ENCODE measurements at places on chromosomes 4 and X. TPM values are rescaled to one million over a fixed set of nuclear protein-coding genes. Genes with fewer than 3 reads are reported as not detected.

The RAB39B gene
- total RNA-seq: not detected

The OPHN1 gene
- 4.7 TPM for total RNA-seq

The PRRG1 gene
- 6.9 TPM for total RNA-seq

The BEND2 gene
- not detected for total RNA-seq

The PNMA6F gene
- total RNA-seq: not detected

The PRR32 gene
- not detected for total RNA-seq

The DUSP9 gene
- total RNA-seq: 0.76 TPM

The NPY5R gene
- total RNA-seq: not detected

The KLHL4 gene
- total RNA-seq: 0.08 TPM

The SPANXN5 gene
- total RNA-seq: not detected

The SHROOM4 gene
- 1.7 TPM for total RNA-seq

- ATAC-seq: peak; percentile 47
Measured at GRCh38 chrX:29555465-29556091, 659.8 kb upstream of the MAGEB2 start.

- ATAC-seq: no peak
Measured at GRCh38 chr4:14168919-14169318, 541.4 kb upstream of the BOD1L1 start.

DNA sequence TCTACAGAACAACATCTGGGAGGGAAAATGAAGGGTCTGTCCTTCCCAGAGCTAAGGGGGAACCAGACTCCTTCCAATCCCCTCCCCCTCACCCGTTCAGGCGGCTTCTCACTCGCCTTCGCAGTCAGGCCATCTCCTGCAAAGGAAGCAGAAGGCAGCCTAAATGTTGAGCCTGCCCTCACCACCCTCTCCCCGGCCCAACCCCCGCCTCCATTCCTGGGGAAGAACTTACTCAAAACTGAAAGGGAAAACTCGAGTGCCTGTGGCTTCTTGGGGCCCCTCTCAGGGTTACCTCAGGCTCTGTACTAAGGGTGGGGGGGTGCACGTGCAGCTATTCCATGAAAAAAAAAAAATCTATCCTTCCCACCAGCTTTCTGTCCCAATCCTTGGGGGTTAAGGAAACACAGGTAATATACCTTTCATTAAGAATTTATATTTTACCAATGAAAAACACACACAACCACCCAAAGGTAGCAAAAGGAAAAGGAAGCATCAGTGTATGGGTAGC is 2.4 kb downstream of the ZMYM3 start:
- no peak for ATAC-seq

DNA sequence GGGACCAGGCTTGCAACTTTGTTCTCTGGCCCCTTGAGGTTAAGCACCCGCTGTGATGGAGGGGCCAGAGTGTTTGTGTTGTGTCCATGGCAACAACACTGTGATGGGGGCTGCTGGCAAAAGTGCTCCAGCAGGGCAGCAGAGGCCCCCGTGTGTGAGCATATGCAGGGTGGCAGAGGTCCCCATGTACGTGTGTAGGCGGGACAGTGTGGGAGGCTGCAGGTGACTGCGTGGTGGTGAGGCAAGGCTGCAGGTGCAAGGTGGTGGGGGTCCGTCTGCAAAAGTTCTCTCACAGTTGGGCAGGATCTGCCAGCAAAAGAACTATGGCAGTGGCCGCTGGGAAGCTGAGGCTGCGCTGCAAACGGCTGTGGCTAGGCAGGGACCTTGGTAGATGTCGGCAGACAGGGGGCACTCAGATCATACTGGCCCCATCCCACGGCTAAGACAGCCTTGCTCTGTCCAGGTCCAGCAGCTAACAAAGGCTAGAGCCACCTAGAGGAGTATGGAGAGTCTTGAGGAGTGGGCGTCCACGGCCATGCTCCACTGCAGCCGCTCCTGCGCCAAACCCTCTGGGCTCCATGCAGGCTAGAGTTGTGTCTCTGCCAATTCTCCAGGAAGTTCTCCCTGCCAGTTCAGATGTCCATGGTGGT is 46.8 kb upstream of the PASD1 start:
- no peak for ATAC-seq

DNA sequence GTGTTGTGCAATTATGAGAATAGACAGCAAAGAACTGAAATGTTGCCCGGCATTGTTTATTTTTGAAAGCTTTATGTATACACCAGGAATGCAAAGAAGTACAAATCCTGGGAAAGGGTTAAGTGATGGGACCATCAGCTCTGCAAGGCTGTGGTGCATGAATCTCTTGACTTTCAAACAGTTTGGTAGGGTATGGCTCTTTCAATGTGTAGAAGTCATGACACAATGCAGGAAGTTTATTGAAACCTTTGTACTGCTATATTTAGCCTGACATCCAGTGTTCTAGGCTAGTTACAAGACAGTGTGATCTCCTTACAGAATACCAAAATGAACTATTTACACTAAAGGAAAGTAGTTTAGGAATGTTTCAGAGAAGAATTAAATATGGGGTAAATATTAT is 206.8 kb upstream of the HAND2 start:
- no peak for ATAC-seq

DNA sequence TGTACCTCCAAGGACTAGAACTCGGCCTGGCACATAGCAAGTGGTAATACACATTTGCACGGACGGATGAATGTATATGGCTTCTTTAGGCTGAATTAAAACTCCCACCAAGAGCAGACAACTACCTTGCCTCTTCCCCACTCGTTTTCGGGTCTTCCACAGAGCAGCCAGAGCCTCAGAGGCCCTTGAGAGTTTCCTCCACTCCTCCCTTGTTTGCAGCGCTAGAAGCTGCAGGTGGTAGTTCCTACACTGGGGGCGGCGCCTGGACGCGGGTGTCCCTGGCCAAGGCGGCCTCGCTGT is 10.2 kb upstream of the INTU start:
- no peak for ATAC-seq

- ATAC-seq: peak; percentile 97
Measured at GRCh38 chr4:172982151-172982590, 186.4 kb upstream of the GALNT7 start.

DNA sequence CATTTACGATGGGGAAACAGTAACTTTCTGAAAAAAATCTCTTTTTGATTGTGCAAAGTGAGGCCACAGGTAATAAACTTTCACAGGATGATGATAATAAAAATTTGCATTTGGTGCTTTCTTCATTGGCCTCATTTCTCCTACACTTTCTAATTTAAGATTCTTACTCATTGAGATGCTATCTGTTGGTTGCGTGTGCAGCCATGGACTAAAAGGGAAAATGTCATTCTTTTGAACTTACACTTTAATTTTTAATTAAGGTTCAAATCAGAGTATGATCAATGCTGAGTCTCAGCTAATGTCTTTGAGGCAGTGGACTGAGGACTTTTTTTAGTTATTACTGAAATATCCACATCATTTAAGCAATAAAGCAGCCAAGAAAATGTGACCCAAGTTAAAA is 87.6 kb downstream of the SEL1L3 start:
- no peak for ATAC-seq

DNA sequence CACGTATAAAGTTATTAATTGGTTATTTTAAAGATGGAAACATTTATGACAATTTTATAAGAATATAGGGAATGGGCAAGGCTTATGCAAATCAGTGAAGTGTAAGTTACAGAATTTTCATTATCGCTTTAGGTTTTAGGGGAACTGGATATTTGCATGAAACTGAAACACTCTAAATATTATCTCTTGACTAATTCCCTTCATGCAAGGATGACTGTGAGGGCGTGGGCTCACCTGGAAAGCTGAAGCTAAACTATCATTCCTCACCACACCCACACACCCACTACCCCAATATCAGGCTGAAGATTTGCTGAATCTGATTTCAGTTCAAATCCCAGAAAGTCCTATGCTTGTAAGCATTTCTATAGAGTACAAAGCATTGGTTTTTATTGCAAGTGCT is 81.7 kb upstream of the ARHGAP24 start:
- ATAC-seq: no peak

DNA sequence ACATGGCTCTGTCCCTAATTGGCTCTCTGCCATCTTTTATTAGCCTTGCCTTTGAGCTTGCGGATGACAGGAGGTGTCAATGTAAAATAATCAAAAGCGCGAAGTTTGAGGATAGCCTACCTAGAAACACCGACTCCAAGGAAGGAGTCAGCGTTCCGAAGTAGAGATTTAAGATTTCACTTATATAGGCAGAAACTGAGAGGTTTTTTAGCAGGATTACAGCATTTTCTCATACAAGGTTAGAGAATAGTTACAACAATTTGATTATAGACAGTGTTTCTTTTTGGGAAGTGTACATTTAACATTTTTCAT is 499 bp upstream of the NFXL1 start:
- ATAC-seq: no peak

DNA sequence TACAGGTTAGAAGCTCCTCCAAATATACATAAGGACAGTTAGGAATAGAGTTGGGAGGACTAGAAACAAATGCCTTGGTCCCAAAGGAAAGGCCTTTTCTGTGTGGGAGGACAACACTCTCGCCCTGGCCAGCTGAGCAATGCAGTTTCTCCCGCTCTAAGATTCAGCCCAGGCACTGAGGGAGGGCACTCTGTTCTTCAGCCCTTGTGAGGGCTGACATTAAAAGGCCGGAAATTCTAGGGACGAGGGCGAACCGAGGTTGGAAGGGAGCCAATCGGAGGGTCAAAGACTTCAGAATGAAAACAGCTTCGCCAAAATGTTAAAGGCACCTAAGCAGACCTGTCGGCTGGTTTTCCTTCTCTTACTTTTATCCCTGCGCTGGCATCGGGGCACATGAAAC is 2.9 kb upstream of the PTCHD1 start:
- ATAC-seq: no peak

GRCh38 chr4:123632693-123633030 is 236.1 kb downstream of the SPRY1 start:
- no peak for ATAC-seq

DNA sequence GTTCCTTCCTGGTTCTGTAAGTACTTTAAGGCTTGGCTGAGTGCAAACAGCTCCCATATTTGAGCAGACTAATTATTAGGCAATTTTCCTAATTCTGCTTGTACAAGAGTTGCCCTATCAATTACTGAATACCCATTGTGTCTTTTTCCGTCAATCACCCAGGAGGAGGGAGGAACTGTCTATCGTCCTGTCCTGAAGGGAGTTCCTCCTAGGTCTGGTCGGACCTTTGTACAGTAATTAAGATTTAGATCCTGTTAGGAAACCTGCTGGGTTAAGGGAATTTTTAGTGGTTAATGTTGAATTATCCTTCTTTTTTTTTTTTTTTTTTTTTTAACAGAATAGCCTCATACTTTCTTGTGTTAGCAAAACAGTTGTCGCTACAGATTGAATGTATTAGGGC is 130.1 kb downstream of the KDM6A start:
- ATAC-seq: no peak

DNA sequence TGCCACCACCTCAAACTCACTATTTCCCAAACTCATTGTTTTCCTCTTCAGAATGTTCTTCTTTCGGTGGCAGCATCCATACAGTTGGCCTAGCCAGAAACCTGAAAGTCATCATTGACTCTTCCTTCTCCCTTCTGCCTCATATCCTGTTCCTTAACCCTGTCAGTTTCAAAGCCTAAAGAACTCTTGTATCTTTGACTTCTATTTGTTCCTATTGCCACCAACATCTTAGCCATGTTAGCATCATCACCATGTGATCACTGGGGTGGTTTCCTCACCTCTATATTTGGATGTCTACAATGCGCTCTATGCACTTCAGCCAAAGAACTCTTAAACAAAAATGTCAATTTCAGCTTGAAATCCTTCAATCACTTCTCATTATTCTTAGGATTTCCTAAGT is 29.0 kb downstream of the DDX60L start:
- no peak for ATAC-seq

GRCh38 chr4:17723648-17724047 is 57.8 kb downstream of the FAM184B start:
- no peak for ATAC-seq

DNA sequence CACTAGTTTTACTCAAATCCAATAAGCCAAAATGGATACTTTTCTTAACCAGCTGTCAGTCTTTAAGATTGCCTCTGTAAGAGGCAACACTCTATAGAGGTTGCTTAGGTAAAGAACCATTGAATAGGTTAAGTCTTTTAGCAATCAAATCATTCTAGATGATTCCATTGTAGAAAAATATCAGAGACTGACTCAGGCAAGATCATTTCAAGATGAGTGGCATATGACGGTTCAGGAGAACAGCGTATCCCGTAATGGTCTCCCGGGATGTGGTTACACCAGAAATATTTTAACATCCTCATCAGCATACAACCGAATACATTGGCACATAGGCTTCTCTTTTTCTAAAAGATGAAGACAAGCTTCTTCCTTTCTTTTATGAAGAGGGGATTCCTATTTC is 641.7 kb upstream of the AGA start:
- ATAC-seq: no peak

DNA sequence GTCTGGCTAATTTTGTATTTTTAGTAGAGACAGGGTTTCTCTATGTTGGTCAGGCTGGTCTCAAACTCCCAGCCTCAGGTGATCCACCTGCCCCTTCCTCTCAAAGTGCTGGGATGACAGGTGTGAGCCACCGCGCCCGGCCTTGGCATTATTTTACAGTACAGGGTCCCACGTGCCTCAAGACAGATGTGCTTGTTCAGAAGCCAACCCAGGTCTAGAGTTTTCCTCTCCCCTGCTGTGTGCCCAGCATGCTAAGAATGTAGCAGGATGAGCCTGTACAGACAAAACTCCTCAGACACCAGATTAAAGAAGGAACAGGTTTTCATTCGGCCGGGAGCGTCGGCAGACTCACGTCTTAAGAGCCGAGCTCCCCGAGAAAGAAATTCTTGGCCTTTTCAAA is 42.2 kb downstream of the CRLF2 start:
- ATAC-seq: no peak

DNA sequence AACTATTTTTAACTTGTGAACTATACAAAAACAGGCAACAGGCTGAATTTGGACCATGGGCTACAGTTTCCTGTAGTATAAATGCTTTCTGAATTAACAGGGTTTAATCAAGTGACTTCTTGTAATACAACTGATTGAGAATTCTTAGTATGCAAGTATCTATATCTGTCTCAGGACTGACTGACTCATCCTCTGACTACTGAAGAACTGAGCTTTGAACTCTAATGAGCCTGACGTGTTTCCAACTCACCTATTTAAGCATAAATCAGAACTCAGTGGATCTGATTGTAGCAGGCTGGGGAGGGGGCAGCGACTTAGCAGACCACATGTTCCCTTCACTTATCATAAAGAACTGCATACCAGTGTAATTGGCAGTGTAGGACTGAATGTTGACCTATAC is 7.8 kb downstream of the SPATA4 start:
- ATAC-seq: no peak

GRCh38 chr4:64079316-64079715 is 329.9 kb downstream of the TECRL start:
- no peak for ATAC-seq

DNA sequence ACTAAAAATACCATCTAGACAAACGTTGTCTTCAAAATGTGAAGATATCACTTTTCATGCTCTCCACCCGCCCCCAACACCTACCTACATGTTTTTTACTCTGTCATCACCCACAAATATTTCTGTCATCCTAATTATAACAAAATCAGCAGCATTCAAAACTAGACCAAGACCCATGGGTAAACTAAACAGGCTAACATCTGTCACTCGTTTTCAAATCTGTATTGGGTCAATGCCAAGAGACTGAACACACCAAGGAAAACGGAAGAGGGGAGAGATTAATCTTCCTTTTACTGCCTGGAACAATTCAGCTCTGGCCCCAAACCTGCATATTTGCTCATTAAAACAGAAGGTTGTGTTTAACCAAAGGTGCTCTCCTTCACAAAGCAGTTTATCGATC is 17.5 kb downstream of the FAM184B start:
- no peak for ATAC-seq

GRCh38 chr4:145347684-145348083 is 134.0 kb upstream of the SMAD1 start:
- ATAC-seq: no peak
